ENCODE measurements at places on chromosomes 11 and 22.

DNA sequence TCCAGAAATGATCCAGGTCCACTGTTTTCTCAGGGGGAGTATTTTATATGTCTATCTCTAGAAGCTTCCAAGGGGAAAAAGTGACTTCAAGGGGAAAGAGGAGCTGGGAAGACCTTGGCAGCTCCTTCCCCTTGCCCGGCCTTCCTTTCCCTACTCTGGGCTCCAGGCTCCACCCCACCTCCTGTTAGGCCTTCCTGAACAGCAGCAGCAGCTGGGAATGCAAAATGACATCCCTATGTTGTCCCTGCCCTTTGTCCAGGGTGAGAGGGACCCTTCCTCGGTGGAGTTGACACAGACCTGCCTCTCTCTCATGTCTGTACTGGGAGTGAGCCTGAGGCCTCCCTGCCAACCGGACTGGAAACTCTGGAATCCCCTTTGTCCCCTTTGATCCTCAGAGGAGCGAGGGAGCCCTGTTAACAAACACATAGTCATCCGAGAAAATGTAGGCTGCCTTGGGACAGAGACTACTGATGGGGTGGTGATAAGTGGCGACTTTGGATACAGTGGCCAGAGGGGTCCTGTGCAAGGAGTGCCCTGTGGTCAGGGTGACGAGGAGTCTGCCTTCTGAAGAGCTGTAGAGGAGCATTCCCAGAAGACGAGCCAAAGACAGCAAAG is 9.0 kb upstream of the MALAT1 start:
- no peak for DNase-seq

DNA sequence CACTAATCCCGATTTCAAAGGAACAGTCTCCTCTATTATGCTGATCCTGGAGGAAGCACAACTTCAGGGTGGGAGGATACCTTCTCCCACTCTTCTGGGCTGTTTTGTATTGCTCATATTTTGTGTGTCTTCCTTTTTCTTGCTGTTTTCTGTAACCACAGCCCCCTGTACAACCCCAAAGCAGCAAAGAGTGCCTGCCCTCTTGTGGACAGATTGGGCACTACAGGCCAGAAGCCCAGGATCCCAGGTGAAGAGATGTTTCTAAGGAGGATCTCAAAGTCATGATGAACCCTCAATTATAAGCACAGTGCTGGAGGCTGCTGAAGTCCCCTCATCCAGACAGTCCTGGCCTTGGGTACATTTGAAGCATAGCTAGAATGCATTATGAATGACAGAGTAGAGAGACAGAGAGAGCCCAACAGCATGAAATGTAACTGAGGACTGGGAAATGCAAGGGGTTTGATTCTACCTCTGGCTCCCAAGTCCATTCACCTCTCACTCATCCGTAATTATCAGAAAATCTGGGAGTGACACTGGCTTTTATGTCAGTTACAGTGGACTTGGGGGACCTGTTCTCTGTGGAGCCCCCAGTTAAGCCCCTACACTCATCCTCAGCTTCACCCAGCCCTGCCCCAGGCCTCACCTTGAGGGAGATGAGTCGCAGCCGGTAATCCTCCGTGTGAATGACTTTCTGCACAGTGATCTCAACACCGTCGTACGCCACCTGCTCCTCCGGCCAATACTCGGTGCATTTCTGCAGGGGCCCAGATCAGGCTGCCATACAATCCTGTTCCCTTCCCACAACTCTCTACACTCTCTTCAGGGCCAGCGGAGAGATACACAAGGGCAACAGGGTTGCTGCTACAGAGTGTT is 6.2 kb upstream of the IGSF22 start:
- no peak for DNase-seq

- no peak for DNase-seq
These were observed 102.1 kb downstream of the MN1 start for GRCh38 chr22:27699383-27700019.

DNA sequence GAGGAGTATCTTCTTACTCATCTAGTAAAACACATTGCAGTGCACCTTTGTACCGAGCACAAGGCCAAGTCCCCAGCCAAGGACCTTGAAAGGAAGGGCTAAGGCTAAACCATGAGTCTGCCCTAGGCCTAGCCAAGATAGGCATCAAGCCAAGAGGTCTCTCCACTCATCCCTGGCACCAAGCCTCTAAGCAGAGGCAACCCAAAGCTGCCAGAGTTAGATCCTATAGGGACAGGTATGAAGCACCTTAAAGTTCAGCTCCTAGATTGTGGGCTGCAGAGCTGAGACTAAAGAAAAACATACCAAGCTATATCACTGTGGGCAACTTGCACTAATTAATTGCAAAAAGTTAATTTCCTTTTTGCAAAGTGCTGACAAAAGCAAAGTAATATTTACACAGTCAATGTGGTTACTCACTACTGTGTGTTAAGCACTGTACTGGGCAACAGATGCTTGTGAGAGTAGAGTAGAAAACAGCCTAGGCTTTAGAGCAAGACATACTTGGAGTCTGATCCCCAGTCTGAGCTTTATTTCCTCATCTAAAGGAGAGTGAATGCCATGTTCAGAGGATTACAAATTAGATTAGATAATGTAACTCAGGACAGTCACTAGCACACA is 7.2 kb downstream of the COA4 start:
- DNase-seq, result no peak

DNA sequence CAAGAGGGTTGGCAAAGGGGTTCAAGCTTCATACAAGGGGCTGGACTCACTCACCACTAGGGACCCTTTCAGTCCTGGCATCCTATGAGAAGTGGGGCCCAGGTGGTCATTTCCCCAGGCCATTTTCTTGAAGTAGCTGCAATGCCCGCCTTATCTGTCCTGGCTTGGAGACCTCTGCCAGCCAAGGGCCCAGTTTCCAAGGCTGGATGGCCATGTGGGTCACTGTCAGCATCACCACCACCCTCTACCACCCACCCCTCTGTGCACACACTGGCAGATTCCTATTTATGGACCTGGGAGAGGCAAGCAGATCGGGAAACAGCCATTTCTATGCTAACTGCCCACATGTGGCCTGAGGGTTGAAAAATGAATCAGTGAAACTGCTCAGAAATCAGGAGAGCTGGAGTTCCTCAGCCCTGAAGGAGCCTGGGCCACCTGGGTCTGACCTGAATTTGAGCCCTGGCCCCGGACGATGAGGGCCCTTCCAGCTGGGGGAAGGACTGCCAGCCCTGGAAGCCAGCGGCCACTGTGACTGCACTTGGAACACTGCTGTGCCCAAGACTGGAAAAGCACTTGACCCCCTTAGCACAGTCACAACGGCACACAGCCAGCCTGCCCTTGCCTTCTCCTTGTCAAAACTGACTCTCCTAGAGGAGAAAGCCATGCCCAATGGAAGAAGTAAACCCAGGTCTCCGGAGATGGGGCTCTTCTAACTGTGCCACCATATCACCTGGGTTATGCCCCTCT is 442.2 kb downstream of the BUD13 start:
- DNase-seq, result no peak

All from fibroblast of skin of left quadriceps (primary cell).